ENCODE measurements at places on chromosomes 11 and 22. TPM values are rescaled to one million over a fixed set of nuclear protein-coding genes. Genes with fewer than 3 reads are reported as not detected.

RASL10A gene
- 1.4 TPM for total RNA-seq

SLC22A9 gene
- not detected for total RNA-seq

EXPH5 gene
- total RNA-seq, result 0.36 TPM

OR56A3 gene
- total RNA-seq, result not detected

GRCh38 chr22:39503630-39504029 is 1.5 kb downstream of the MIEF1 start:
- DNase-seq, result no peak
- H3K27ac ChIP-seq, result peak overlapping the region; percentile 14
- H3K4me1 ChIP-seq, result no peaks in the 10 kb centered on the region
- H3K36me3 ChIP-seq, result peaks cover 34% of the 10 kb centered on the region
- peak overlapping the region; percentile 99 for H3K4me3 ChIP-seq
- H3K27me3 ChIP-seq, result no peaks in the 10 kb centered on the region

- no peak overlapping the region for H3K27ac ChIP-seq
- H3K4me3 ChIP-seq, result no peak overlapping the region
- no peaks in the 10 kb centered on the region for H3K4me1 ChIP-seq
- peak; percentile 62 for DNase-seq
Measured at GRCh38 chr22:28620244-28620922, 59.3 kb downstream of the TTC28 start.

GRCh38 chr11:132122735-132123134 is 752.3 kb downstream of the NTM start:
- H3K4me3 ChIP-seq, result no peak overlapping the region
- H3K36me3 ChIP-seq, result no peaks in the 10 kb centered on the region
- H3K27ac ChIP-seq, result no peak overlapping the region
- DNase-seq, result no peak
- peaks cover 20% of the 10 kb centered on the region for H3K4me1 ChIP-seq
- no peaks in the 10 kb centered on the region for H3K27me3 ChIP-seq

- peaks cover 2% of the 10 kb centered on the region for H3K4me1 ChIP-seq
- H3K27me3 ChIP-seq, result no peaks in the 10 kb centered on the region
- H3K27ac ChIP-seq, result peak overlapping the region; percentile 42
- DNase-seq, result no peak
- no peaks in the 10 kb centered on the region for H3K36me3 ChIP-seq
Measured at GRCh38 chr22:44031158-44031952, 7.3 kb downstream of the PARVB start.

DNA sequence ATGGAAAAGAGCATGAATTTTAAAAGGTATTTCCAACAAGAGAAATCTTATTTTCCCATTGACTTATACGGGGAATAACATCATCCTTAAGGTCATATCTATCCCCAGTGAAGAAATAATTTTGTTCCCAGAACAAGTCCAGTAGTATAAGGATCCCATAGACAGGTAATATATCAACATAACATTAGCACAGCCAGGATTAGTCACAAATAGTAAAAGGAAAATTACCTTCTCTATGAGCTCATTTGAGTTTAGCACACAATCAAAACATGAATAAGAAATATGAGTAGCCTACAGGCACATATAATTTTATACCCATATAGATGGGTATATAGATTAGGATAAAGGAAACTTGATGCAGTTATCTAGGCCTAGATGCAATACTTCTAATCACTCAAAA is 2.8 kb upstream of the OR52K1 start:
- H3K4me3 ChIP-seq, result no peak overlapping the region
- no peak for DNase-seq

GRCh38 chr22:36745301-36745995 is 30.5 kb downstream of the IFT27 start:
- no peaks in the 10 kb centered on the region for H3K4me1 ChIP-seq
- H3K27ac ChIP-seq, result no peak overlapping the region
- DNase-seq, result peak; percentile 40
- H3K27me3 ChIP-seq, result no peaks in the 10 kb centered on the region
- H3K4me3 ChIP-seq, result no peak overlapping the region

DNA sequence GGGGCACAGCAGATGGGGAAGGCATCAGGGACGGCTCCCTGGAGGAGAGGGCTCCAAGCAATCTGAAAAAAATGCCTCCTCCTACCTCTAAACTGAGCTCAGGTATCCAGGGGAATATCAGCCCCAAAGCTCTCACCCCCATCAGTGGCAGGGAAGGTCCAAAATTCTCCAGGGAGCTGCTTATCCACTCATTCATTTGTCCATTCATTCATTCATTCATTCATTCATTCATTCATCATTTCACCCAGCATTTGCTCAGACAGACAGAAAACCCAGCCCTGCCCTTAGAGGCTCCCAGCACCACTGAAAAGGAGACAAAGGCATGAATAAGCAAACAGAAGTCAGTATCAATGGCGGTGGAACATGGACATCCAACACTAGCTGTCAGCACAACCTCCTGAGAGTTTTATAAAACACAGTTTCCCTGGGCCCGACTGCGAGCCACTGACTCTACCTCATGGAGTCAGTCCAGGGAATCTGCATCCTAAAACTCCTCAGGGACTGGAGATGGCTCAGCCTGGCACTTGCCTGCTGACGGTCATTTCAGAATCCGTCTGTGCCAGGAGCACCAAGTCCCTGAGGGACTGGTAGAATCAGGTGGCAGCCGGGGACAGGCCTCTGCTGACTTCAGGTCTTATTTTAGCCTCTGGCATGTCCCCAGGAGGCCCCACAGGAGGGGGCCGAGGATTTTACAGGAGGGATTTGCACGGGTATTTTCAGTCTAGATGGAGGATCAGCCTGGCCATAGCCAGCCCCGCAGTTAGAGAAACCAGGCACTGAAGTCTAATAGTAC is 164.6 kb downstream of the MN1 start:
- H3K27me3 ChIP-seq, result peaks cover 5% of the 10 kb centered on the region
- H3K4me3 ChIP-seq, result no peak overlapping the region
- H3K36me3 ChIP-seq, result no peaks in the 10 kb centered on the region
- no peak for DNase-seq
- peaks cover 7% of the 10 kb centered on the region for H3K4me1 ChIP-seq
- no peak overlapping the region for H3K27ac ChIP-seq

GRCh38 chr11:88173956-88174355 is 1.3 kb downstream of the RAB38 start:
- no peak overlapping the region for H3K4me3 ChIP-seq
- no peak overlapping the region for H3K27ac ChIP-seq
- H3K4me1 ChIP-seq, result peaks cover 36% of the 10 kb centered on the region
- H3K27me3 ChIP-seq, result no peaks in the 10 kb centered on the region

GRCh38 chr22:47600281-47600680 is 837.8 kb downstream of the TBC1D22A start:
- peak; percentile 24 for DNase-seq
- peaks cover 5% of the 10 kb centered on the region for H3K27me3 ChIP-seq
- H3K36me3 ChIP-seq, result no peaks in the 10 kb centered on the region

DNA sequence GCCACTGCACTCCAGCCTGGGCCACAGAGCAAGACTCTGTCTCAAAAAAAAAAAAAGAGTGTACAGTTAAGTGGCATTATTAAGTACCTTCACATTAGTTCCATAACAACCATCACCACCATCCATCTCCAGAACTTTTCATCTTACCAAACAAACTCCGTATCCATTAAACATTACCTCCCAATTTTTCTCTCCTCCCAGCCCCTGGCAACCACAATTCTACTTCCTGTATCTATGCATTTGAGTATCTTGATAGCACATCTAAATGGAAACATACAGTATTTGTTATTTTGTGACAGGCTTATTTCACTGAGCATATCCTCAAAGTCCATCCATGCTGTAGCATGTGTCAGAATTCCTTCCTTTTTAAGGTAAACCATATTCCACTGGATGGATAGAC is 46.8 kb downstream of the DGCR2 start:
- no peak for DNase-seq
- no peaks in the 10 kb centered on the region for H3K36me3 ChIP-seq
- no peaks in the 10 kb centered on the region for H3K4me1 ChIP-seq
- no peaks in the 10 kb centered on the region for H3K27me3 ChIP-seq
- no peak overlapping the region for H3K4me3 ChIP-seq
- H3K27ac ChIP-seq, result no peak overlapping the region

DNA sequence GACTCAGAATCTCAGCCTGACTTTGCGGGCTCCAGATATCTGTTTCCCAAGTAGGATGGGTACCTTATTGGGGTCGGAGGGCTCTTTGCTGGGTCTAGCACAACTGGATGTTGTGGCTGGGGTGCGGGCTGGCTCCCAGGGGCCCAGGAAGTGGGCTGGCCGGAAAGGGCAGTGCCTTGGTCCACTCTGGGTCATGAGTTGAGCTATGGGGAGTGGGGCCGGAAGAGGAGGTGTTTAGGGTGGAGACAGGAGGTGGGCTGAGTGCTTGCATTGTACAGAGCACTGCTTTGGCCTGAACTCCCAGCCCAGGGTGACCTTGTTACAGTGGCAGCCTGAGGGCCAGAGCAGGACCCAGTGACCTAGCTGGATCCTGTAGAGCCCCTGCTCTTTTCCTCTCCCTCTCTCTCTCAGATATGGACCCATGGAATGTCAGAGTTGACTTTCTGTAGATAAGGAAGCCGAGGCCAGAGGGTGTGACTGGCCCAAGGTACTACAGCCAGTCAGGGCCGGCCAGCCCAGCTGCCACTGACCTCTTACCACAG is 13.2 kb downstream of the PHLDB1 start:
- H3K27ac ChIP-seq, result peak overlapping the region; percentile 91
- H3K4me3 ChIP-seq, result no peak overlapping the region
- H3K4me1 ChIP-seq, result peaks cover 68% of the 10 kb centered on the region
- no peak for DNase-seq
- no peaks in the 10 kb centered on the region for H3K27me3 ChIP-seq
